Stimulated activated CD8-positive, alpha-beta memory T cell treated with anti-CD3 and anti-CD28 coated beads, Interleukin-12 subunit alpha, Interleukin-12 subunit beta, amount 100 ng/mL, for 4 hours (primary cell): ENCODE measurements at places on chromosomes 2 and 18.

DNA sequence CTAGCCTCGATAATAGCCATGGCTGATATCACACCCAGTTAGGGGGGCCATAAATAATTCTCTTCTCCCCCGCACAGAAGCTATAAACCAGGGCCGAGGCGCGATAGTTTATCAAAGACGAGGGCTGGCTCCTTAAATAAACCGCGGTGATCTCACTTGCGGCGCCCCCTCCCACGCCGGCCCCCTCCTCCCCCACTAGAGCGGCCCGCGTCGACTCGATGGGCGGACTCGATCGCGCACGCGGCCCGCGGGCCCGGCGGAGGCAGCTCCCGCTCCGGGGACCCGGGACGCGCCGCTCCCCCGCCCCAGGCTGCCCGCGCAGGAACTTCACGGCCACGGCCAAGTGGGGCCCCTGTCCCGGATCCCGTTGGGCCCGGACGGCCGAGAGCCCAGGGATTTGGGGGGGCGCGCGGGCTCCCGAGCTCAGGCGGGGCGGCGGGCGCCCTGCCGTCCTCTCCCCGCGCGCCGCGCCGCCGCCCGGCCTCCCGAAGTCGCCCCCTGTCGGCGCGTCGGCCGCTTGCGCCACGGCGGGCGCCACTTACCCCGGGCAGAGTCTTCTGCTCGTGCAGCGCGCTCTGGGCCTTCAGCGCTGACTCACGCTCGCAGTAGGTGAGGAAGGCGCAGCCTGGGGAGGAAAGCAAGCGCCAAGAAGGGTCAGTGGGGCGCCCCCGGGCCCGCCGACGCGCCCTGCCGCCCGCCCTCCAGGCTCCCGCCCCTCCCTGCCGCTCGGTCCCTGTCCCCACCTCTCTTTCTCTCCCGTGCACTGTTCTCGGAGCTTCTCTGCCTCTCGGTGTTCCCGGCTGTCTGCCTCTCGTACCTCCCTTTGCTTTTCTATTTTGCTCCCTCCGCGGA, 80.4 kb downstream of the CELF4 start:
- no peak for DNase-seq

GRCh38 chr2:174484573-174484972, 2.3 kb downstream of the GPR155 start:
- no peak for DNase-seq

- no peak for DNase-seq
These were observed 117.6 kb downstream of the POLE4 start for GRCh38 chr2:75076088-75076487.

DNA sequence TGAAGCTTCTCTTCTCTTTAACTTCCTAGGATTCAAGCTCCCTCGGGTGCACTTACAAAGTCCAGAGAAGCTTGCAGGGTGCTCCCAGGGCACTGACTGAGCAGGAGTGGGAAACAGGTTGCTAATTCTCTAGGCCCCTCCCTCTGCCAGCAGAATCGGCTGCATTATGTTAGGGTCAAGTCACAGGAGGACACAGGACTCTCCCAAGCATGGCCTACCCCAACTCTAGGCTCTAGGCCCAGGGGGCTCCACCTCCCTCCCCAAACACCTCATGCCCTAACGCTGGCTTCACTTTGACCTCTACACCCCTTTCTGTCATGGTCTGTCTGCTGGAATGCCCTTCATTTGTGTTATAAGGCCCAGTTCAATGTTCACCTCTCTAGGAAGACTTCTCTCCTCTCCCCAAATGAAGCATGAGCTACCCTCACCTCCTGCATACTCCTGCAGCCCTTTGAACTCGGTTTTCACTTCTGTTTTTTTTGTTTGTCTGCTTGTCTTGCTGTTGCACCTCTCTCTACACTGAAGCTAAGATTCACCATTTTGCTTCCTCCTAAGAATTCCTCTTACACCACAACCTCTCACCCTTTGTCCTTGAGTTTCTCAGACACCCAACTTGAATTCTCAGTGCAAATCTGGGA, 521.8 kb upstream of the ID2 start:
- no peak for DNase-seq

- no peak for DNase-seq
These were observed 83.4 kb downstream of the DOCK10 start for GRCh38 chr2:224958873-224959272.

GRCh38 chr18:22705328-22705727, 227.8 kb upstream of the RBBP8 start:
- no peak for DNase-seq

DNA sequence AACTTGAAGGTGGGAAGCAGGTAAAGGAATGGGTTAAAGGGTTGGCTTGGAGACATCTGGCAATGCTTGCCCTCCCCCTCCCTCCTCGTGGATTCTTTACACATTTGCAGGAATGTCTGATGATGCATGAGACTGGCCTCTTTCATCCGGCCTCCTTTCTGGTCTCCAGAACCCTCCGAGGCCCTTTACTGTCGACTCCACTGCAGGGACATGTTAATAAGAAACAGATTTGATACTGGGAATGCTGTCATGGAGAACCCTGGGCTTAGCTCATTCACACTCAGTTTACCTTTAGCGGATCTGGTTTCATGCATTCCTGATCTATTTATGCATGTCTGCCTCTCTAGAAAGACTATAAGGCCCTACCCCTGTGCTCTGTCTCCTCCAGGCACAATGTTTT, 238.7 kb downstream of the TGIF1 start:
- no peak for DNase-seq

DNA sequence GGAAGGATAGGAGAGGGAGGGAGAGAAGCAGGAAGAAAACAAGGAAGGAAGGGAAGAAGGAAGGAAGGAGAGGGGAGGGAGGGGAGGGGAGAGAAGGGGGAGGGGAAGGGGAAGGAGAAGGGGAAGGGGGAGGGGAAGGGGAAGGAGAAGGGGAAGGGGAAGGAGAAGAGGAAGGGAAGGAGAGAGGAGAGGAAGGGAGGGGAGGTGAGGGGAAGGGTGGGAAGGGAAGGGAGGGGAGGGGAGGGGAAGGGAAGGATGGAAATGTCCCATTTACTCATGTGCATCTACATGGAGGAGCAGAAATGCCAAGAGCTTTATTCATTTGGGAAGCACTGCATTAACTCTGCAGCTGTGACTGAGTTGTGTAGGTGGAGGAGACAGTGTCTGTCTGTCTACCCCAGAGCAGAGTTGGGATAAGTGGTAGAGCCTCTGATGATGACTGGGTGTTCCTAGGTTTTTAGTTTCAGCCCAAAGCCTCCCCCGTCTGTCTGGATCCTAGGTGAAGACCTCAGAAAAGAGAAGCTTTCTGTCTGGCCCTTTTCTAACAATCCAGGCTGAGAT, 131.3 kb downstream of the COL6A3 start:
- DNase-seq, result no peak

DNA sequence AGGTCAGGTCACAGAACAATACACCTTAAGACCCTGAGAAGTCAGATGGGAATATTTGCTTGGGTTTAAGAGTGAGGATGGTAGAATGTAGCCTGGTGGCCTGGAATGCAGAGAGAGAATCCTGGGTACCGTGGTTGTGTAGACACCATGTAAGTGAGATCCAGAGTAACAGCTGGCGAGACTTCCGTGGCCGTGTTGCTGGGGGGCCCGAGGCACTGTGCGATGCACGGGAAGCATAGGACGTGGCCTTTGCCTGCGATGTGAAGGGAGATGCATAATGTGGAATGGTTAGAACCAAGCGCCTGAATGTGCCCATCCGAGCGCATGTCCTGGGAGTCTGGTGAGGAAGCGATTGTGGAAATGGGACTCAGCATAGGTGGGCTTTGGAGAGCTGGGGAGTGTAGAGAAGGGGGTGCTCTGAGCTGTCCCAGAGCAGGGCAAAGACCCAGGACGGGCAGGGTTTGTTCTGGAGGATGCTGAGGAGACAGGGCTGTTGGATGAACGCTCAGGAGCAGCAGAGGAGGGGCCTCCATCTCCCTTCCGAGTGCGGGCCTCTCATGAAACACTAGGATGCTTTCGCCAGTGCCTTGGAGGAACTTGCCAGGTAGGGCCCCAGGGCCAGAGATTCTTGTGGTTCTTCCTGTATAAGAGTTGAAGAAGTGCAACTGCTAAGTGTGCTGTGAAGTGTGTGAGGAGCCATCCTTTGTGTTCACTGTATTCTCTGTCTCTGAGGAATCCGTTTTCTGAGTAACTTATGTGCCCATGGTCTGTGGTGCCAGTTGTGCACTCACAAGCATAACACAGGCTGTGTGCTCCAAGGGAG, 7.1 kb downstream of the RNF144A start:
- no peak for DNase-seq

DNA sequence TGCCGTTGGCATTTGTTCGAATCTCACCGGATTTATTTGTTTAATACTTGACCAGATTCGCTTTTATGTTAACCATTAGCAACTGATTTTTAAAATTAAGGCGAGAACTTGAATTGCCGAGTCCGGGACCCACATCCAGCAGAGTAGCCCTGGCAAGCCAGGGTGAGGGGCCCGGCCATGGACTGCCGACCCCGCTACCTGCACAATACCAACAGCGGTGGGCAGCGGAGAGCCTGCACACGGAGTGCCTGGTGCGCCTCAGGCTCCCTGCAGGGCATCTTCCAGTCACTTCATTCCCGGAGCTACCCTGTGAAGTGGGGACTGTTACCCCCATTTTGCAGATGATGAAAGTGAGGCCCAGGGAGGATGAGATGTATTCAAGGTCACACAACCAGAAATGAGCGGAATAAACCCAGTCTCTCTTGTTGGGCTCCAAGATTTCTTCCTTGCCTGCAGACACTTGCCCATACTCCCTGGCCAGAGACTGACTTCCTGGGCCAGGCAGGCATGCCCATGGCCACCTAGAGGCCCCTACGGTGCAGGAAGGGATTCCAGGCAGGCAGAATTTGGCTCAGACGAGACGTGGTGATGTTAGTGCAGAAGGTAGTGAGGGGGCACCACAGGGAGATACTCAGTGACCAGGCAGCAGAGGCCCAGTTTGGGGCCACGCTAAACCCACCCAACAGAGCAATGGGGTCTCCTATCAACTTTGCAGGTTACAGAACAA, 2.9 kb downstream of the FBLN7 start:
- no peak for DNase-seq
